Right ventricle myocardium inferior (tissue), 1 donor: ENCODE measurements at places on chromosomes 6 and 20.
A peak's percentile ranks its signal among the peaks of the same experiment; 100 is the strongest.

- no peak for DNase-seq
Measured at GRCh38 chr6:161658211-161658610, 384.4 kb upstream of the AGPAT4 start.

- DNase-seq, result no peak
Measured at GRCh38 chr6:56814802-56815201, 140.1 kb upstream of the BEND6 start.

- DNase-seq, result no peak
Measured at GRCh38 chr6:112253498-112253840, 898 bp downstream of the LAMA4 start.

DNA sequence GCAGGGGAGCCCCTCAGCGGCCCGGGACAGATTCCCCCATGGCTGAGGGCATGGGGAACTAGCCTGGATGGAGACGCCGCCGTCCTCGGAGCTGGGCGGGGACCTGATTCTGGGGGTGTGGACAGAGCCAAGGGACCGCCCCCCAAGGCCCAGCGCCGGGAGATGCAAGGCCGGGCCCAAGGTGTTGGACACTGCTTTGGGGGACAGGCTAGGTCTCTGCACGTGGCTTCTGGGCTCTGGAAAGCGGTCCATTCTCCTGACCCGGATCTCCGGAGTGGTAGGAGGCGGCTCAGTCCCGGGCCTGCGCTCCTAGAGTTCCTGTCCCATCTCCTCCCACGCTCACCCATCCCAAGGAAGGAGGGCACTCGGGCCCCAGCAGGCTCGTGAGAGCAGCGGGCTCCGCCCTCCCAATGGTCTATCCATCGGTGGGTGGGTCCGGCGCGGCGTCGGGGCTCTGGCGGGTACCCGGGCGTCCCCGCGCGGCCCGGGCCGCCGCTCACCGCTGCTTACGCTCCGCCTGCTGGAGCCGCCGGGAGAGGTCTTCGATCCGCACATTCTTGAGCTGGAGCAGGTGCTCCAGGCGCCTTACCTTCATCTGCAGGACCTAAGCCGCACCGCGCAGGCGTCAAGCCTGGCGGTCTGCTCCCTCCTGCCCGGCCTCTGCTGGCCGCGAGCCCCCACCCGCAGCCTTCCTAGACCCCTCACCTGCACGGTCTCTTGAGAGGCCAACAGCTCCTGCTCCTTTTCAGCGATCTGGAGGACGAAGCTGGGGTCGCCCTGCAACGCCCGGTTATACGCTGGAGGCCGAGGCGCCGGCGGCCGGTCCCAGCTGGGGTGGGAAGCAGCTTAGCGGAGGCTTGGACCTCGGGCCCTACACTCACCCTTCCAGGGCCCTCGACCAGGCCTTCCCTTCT lies 3.3 kb downstream of the SPEF1 start:
- DNase-seq, result peak; percentile 88

DNA sequence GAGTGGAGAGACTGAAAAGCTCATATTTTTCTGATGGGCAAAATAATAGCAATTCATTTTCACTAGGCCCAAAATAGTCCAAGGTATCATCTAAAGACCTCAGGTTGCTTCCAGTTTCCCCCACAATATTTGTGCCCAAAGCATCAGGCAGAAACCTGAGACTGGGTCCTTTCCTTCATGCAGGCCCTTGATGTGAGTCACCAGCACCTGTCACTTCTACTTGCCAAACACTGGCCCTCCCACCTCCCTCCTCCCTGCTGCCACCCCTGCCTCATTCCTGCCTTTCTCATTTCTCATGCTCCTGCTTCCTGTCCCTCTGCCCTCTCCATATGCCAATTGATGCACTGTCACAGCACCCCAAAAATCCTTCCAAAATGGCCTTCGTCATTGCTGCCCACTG lies 230.4 kb upstream of the CST7 start:
- no peak for DNase-seq

DNA sequence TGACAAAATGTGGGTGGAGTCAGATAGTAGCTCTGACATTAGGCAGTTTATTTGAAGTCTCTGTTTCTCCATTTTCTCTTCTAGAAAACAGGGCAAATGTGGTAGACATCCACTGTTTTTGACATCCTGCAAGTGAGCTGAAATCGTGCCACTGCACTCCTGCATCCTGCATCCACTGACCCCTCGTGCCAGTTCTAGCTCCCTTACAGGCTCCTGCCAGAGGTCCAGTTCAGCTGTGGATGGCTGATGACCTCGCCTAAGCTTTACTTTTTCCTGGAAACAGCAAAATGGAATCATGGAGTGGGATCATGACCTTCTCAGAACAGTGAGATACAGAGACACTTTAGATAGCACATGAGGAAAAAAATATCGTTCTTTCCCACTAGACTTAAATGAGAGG lies 58.5 kb downstream of the TULP4 start:
- no peak for DNase-seq

DNA sequence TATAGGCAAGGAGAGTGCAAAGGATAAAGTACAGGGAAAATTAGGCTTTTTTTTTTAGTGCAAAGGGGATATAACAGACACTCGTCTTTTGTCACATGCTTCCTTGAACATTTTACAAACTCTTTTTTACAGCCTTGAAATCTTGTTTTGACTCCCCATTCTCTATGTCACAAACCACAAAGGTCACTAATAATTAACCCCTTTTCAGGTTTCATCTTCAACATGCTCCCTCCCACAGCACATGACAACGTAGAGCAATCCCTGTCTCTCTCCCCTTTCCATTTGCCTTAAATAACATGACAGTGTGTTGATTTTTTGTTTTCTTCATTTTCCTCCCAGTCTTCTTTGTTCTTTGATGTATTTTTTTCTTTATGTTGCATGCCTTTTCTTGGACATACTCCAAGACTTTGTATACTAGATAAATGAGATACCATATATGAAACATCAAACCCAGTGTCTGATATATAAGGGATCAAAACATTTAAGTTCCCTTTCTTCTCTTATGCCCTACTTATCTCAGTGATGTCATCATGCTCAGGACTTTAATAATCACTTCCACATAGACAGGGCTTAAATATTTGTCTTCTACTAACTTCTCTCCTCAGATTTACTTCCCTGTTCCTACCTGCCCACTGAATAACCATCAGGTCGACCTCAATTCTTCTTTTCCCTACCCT lies 378.7 kb upstream of the HSF2 start:
- DNase-seq, result no peak

DNA sequence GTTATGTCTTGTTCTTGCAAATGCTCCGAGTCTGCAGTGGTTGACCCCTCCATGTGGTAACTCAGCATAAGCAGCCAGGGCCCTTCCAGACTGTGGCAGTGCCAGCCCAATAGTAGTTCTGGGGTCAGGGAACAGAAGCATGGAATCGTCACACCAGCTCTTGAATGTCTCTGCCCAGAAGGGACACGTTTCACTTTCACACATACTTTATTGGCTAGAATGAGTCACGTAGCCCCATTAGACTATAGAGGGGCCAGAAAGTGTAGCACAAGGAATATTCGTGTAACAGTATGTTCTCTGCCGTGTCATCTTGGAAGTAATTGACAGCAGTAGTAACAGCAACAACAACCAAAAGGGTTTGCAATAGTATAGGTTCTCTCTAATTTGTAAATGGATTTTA lies 254.7 kb downstream of the FARS2 start:
- no peak for DNase-seq

DNA sequence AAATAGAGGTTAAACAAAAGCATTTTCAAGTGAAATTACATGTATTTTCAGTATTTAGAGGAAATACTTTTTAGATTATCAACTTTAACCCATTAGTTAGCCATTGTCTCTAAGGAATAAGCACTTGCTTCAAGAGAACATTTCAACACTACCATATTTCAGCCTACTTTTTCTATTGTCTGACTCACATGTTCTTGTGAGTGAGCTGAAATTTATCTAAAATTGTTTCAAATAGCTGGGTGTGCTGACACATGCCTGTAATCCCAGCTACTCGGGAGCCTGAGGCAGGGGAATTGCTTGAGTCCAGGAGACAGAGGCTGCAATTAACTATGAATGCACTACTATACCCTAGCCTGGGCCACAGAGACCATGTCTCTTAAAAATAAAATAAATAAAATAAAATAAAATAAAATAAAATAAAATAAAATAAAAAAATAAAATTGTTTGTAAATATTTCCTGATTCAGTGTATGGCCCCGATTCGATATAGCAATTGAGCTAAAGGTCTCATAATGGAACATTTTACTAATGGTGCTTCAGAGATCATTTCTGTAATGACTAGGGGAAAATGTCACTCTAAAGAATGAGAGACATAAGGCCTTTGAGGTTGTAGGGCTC lies 324.6 kb upstream of the PLCB4 start:
- no peak for DNase-seq

- DNase-seq, result peak; percentile 86
Measured at GRCh38 chr20:17806739-17807441, 107.1 kb downstream of the BANF2 start.
